ENCODE measurements at places on chromosomes 4 and X. TPM values are rescaled to one million over a fixed set of nuclear protein-coding genes. Genes with fewer than 3 reads are reported as not detected.

GLRA3 gene
- not detected for total RNA-seq

DNA sequence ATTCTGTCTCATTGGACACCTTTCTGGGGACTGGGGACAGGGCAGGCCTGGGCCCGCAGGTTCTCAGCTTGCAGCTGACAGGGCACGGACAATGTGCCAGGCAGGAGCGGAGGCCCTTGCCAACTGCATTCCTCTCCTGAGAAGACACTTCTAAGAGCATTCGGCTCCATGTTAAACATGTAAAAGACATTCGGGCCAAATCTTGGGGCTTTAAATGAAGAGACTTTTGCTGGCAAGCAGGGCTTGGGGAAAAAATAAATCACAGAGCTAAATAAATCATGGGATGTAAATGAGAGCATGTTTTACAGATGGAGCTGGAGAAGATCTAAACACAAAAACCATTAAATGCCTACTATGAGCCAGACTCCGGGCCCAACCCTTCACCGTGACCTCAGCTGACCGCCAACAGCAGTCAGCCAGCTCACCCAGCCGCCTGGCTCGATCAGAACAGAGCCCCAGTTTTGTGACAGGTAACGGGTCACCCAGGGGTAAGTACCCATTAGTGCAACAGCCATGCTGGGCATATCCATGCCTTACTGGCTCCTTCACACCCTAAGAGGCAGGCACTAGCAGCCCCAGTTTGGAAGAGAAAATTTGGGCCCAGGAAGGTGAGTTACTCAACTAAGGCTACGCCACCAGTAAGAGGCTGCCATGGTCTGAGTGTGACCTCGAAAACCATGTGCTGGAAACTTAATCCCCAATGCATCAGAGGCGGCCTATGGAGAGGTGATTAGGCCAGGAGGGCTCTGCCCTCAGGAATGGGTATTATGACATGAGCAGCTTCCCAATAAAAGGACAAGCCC is 14.7 kb downstream of the WDR1 start:
- DNase-seq, result no peak

DNA sequence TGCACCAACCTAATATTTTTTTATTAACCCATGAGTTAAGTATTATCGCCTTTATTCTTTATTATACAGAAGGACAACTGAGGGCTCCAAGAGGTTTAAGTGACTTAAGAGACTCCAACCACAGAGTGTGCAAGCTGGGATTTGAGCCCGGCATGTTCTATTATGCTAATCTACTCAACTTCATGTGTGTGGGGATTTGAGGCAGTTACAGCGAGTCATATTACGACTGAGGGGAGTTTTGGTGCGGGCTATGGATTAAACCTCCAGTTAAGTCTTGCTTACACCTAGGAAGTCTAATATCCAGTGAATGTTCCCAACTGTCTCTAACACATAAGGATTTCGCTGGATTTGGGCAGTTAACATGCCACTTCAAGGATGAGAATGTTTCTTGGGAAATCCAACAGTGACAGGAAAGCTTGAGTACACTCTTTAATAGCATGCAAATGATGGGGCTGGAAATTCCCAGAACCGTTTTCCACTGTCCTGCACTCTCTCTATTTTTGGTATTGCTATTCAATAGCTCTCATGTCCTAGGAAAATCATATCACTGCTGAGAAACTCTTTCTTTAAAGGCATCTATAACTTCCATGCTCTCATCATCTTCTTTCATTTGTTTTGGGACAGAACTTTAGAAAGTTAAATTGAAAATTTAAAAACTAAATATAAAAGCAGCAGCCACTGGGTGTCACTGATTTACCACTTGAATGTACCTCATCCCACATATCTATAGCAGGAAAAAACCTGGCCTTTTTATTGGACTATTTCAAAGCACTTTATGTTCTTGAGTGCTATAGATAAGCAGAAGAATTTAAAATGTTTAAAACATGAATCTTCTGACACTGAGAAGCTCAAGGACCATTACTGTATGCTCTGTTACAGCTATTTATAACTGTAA is 165.1 kb upstream of the TTC29 start:
- DNase-seq, result no peak

PNCK gene
- total RNA-seq, result 1.4 TPM

RAB33A gene
- total RNA-seq, result 3.4 TPM

GRCh38 chr4:118927974-118928373 is 39.3 kb downstream of the SYNPO2 start:
- DNase-seq, result no peak

GRCh38 chrX:47164420-47164819 is 19.4 kb downstream of the RBM10 start:
- peak; percentile 16 for DNase-seq

GRCh38 chr4:15385928-15386327 is 41.9 kb upstream of the C1QTNF7 start:
- no peak for DNase-seq

Measured in mesenteric fat pad (tissue), 1 donor.